ENCODE measurements at places on chromosomes 4 and X. TPM values are rescaled to one million over a fixed set of nuclear protein-coding genes. Genes with fewer than 3 reads are reported as not detected.

DNA sequence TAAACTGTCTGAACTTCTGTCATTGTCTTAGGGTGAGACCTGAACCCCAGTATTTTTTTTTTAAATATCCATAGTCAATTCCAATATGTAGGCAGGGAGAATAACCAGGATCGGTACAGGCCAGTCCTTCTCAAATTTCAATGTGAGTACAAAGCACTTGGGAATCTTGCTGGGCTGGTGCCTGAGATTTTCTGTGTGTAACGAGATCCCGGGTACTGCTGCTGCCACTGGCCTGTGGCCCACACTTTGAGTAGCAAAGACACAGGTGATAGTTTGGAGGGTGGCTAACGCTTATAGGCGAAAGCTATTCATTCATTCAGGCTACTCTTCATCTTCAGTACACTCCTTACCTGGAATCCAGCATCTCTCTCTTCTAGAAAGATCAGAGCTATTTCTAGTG, 923.6 kb upstream of the TENM3 start:
- peak; percentile 13 for DNase-seq

Gene P2RY4
- total RNA-seq: 0.41 TPM

DNA sequence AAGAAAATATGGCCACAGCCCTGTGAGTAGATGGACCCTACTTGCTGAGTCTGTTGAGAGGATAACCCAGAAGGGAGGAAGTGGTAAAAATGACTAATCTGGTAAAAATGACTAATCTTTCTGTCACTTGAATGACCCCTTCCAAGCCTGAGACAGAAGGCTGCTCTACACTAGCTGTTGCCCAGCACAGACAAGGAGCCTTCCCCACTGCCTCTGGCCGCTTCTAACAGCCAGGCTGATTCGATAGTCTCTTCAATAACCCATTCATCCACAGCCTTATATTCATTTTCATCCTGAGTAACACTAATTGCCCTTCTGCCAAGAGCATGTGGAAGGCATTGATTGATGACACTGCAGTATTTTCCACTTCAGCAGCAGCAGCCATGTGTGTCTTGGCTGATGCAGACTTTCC, 18.4 kb downstream of the MAGEB17 start:
- peak; percentile 0 for DNase-seq

DNA sequence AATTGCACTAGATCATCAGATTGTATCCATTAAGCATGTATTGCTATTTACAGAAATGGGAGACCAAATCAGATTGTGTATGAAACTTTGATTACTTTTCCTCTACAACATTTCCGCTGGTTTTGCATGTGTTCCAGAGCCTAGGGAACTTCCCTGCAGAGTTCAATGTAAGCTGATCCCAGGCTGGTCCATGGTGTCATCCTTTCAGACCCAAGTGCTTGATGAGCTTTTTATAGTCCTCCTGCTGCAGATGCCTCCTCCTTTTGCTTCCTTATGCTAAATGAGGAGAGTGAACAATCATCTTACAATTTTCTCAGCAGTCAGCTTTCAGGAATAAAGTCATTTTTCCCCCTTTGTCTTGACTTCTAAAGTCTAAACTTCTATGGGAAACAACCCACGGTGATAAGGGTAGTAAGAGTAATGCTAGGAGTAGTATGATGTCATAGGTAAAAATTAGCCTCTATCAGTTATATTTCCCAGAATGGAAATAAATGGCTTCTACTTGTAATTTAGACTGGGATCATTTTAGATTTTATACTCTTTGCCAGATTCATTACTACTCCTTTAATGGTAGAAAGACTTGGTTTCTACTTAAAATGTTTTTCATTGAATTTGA, 55.1 kb upstream of the SLC4A4 start:
- peak; percentile 63 for DNase-seq
